ENCODE measurements at places on chromosomes 11 and 22. TPM values are rescaled to one million over a fixed set of nuclear protein-coding genes. Genes with fewer than 3 reads are reported as not detected.

CCDC81 gene
- total RNA-seq, result 0.79 TPM

CAPN5 gene
- total RNA-seq, result 7.2 TPM

SPDYC gene
- not detected for total RNA-seq

HEPN1 gene
- not detected for total RNA-seq

OR51I1 gene
- total RNA-seq, result not detected

OSBPL5 gene
- total RNA-seq, result 35.9 TPM

PIH1D2 gene
- total RNA-seq, result 1.7 TPM

SPINDOC gene
- 16.6 TPM for total RNA-seq

All from placental epithelial cell (primary cell).